A549 treated with Hydrocortisone at 1 μM for 4 hours (cell line): ENCODE measurements at places on chromosomes 16 and 17. TPM values are rescaled to one million over a fixed set of nuclear protein-coding genes. Genes with fewer than 3 reads are reported as not detected.

Gene WNT3
- 3.9 to 4.7 TPM (median 4.4 TPM) in 5 replicates for total RNA-seq

Gene PIPOX
- 0.10 to 0.43 TPM (median 0.22 TPM) in 4 of 5 replicates, not detected in the other for total RNA-seq

Gene NPTX1
- 111 to 210 TPM (median 172 TPM) in 5 replicates for total RNA-seq

Gene PLA2G15
- total RNA-seq = 13.3 to 17.0 TPM (median 16.0 TPM) in 5 replicates

Gene STX1B
- total RNA-seq = 1.4 to 2.1 TPM (median 1.6 TPM) in 5 replicates
